ENCODE measurements at places on chromosomes 1 and 21.
A peak's percentile ranks its signal among the peaks of the same experiment; 100 is the strongest.

DNA sequence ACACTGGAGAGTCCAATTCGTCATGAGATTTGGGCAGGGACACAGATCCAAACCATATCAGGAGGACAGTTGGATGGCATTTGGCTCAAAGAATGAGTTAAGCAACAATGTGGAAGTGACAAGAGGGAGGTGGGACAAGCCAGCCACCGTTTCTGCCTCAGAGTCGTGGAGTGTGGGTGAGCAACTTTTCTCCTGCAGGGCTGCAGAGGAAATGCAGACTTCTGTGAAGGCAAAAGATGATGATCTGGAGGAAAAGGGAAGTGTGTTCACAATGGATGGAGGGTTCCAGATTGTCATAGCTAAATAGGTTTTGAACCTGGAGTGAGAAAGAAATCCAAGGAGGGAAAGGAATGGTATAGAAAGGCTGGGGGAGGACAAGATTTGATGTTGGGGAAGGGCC, 16.4 kb upstream of the KANK4 start:
- no peaks in the 10 kb centered on the region for H3K36me3 ChIP-seq
- H3K27ac ChIP-seq = no peak overlapping the region
- H3K4me3 ChIP-seq = no peak overlapping the region

GRCh38 chr1:34781844-34782391, 904 bp downstream of the GJB3 start:
- no peaks in the 10 kb centered on the region for H3K36me3 ChIP-seq
- no peak overlapping the region for H3K4me3 ChIP-seq
- H3K27me3 ChIP-seq = peaks cover 49% of the 10 kb centered on the region
- DNase-seq = no peak
- H3K4me1 ChIP-seq = peaks cover 6% of the 10 kb centered on the region

DNA sequence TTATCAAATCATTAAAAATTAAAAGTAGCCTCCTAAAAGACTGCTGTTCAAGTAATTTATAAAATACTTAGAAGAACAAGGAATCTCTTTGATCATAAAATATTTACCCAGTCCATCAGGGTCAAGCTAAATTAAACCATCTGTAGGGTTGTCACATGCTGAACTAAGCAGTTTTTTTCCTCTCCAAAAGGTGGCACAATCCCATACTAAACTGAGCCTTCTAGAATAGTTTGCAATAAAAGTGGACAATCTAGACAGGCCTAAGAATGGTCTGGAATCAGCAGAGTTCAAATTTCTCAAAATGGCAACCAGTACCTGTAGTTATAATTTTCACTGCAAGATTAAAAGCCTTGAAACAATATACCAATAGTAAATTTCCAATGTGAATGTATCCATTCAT, 194.8 kb downstream of the EIF4G3 start:
- H3K4me3 ChIP-seq = no peak overlapping the region
- H3K27me3 ChIP-seq = no peaks in the 10 kb centered on the region
- no peak for DNase-seq

DNA sequence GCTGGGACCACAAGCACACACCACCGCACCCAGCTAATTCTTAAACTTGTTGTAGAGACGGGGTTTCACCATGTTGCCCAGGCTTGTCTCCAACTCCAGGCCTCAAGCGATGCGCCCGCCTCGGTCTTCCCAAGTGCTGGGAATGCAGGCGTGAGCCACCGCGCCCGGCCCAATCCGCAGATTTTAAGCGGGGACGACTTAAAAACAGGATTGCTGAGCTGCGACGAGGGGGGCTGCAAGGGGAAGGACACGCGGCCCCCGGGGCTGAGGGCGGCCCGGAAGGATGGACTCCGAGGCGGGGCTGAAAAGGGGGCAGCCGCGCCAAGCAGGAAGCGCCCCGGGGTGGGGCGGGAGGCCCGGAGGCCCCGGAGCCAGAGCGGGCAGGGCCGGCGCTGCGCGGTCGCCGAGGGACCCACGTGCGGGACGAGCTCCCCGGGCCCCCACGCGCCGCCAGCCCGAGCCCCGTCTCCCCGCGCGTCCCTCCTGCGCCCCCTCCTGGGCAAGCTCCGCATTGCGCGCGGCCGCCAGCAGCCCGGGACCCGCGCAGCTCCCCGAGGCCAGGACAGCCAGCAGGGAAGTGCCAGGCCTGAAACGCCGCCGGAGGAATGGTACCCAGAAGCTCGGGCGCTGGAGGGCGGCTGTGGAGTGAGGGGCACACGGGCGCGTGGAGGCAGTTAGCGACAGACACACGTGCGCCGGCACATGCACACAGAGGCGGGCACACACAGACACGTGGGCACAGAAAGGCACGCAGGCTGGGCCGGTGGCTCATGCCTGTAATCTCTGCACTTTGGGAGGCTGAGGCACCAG, 5.5 kb upstream of the PRKCZ start:
- H3K4me3 ChIP-seq = no peak overlapping the region
- H3K36me3 ChIP-seq = no peaks in the 10 kb centered on the region
- H3K4me1 ChIP-seq = peaks cover 7% of the 10 kb centered on the region
- no peak overlapping the region for H3K27ac ChIP-seq
- peak; percentile 94 for DNase-seq

DNA sequence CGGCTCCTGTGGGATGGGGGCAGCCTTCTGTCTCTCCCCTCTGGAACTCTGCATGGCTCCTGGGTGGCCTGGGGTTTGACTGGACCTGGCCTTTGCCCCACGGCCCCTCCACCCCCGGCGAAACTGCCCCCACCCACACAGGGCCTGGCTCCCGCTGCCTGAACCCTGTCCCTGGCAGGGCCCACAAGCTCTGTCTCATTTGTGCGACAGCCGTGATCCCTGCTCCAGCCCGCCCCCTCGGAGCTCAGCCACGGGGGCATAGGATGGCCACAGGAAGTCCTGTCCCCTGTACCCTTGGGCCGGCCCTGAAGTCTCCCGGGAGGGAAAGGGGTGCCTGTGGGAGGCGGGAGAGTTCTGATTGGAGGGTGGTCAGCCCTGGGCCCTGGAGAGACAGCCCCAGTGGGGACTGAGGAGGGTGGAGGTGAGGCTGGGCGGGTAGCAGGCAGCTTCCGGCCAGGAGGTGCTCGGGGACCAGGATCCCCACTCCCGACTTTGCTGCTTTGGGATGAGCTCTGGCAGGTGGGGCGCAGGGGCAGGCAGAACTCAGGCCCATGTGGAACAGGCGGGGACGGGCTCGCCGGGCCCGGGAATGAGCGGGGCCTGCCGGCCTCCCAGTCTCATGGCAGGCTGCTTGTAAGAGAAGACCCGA, 45.1 kb downstream of the SLX9 start:
- DNase-seq = no peak
- no peak overlapping the region for H3K27ac ChIP-seq

DNA sequence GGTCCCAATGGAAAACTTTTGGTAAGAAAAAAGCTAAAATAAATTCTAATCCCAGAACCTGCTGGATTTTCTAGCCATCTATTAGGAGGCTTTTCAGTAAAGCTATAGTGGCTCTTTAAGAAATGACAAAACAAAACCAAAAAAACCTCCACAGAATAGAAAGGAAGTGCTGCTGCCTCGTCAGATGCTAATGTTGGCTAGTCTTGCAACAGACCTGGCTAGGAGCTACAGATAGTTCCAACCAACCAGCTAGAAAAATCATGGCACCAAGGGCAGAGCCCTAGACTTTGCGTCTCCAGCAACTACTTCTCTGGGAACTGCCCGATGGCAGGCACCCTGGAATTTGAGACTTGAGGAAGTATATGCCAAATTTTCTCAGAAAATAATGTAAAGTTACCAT, 7.6 kb downstream of the CD101 start:
- no peaks in the 10 kb centered on the region for H3K36me3 ChIP-seq
- H3K4me3 ChIP-seq = no peak overlapping the region
- no peak for DNase-seq
- H3K27me3 ChIP-seq = peaks cover 11% of the 10 kb centered on the region
- no peak overlapping the region for H3K27ac ChIP-seq

- H3K27me3 ChIP-seq = peaks cover 40% of the 10 kb centered on the region
- H3K27ac ChIP-seq = no peak overlapping the region
- no peak overlapping the region for H3K4me3 ChIP-seq
- no peak for DNase-seq
Observed at GRCh38 chr1:206850401-206850800, 15.0 kb upstream of the IL20 start.

GRCh38 chr1:172746091-172746949, 87.4 kb downstream of the FASLG start:
- no peaks in the 10 kb centered on the region for H3K36me3 ChIP-seq
- peak overlapping the region; percentile 81 for H3K27ac ChIP-seq
- DNase-seq = no peak
- no peak overlapping the region for H3K4me3 ChIP-seq
- peaks cover 15% of the 10 kb centered on the region for H3K27me3 ChIP-seq

DNA sequence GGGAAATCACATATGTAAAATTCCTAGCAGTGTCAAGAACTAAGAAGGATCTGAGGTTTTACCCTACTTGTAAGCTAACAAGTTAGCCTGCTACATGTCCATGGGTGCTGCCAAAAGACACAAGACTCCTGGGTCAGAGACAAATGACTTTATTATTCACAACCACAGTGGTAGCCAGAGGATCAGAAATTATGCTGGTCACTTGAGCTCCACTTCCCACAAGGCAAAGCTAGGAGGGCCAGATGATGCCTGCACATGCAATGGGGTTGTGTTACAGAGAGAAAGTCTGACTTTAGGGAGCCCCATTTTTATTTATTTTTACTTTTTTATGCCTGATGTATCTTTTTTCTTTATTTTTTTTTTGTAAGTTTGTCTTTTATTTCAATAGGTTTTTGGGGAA, 136.8 kb downstream of the S1PR1 start:
- H3K4me1 ChIP-seq = no peaks in the 10 kb centered on the region
- DNase-seq = no peak
- no peak overlapping the region for H3K4me3 ChIP-seq
- no peak overlapping the region for H3K27ac ChIP-seq

GRCh38 chr1:62088439-62088838, 106.2 kb upstream of the L1TD1 start:
- no peaks in the 10 kb centered on the region for H3K27me3 ChIP-seq
- H3K4me1 ChIP-seq = peaks cover 8% of the 10 kb centered on the region
- H3K36me3 ChIP-seq = peaks cover 5% of the 10 kb centered on the region

DNA sequence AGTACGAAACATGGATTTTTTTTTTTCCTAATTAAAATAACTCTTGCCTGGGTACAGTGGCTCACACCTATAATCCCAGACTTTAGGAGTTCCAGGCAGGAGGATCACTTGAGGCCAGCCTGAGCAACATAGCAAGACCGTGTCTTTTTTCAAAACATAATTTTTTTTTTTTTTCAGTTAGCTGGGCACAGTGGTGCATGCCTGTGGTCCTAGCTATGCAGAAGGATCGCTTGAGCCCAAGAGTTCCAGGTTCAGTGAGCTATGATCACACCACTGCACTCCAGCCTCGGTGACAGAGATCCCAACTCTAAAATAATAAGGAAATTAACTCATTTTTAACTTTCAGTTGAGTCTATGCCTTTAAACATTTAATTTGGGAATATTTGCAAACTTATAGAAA, 170.1 kb downstream of the NEK7 start:
- H3K36me3 ChIP-seq = no peaks in the 10 kb centered on the region
- no peak for DNase-seq
- no peak overlapping the region for H3K4me3 ChIP-seq
- no peaks in the 10 kb centered on the region for H3K27me3 ChIP-seq
- H3K4me1 ChIP-seq = peaks cover 4% of the 10 kb centered on the region

DNA sequence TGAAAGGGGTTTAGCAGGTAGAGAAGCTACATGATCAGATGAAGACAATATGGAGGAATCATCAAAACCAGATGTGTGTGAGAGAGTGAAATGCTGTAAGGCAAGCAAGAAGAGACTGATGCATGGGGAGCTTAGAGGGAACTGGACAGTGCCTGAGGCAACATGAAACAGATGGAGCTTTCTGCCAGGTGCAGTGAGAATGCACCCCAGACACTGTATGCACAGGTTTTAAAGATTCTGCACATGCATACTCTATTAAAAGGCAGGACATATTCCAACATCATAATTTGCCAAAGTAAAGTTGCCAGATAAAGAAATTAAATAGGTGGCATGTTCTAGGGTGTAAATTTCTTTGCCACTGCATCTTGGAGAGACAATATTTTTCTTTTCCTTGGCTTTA, 200.1 kb downstream of the AMY1C start:
- H3K27ac ChIP-seq = no peak overlapping the region
- no peak for DNase-seq
- no peaks in the 10 kb centered on the region for H3K36me3 ChIP-seq
- no peak overlapping the region for H3K4me3 ChIP-seq
- H3K4me1 ChIP-seq = no peaks in the 10 kb centered on the region

DNA sequence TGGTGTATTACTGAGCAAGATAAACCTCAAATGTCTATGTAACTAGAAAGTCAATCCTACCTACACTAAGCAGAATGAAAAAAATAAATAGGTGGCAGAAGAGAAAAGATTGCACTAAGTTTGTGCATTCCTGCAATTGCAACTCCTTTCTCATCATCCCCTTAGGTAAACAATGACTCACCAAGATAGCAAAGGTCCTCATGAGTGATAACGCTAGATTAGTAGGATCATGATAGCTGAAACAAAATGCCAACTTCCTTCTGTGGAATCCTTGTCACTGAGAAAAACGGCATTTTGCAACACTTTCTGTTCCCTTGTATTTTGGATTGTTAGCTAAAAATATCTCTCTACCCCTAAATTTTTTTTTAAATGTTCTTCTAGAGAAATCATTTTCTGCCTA, 20.0 kb upstream of the FCER1A start:
- peaks cover 10% of the 10 kb centered on the region for H3K27me3 ChIP-seq
- no peaks in the 10 kb centered on the region for H3K4me1 ChIP-seq
- H3K36me3 ChIP-seq = no peaks in the 10 kb centered on the region
- H3K4me3 ChIP-seq = no peak overlapping the region

DNA sequence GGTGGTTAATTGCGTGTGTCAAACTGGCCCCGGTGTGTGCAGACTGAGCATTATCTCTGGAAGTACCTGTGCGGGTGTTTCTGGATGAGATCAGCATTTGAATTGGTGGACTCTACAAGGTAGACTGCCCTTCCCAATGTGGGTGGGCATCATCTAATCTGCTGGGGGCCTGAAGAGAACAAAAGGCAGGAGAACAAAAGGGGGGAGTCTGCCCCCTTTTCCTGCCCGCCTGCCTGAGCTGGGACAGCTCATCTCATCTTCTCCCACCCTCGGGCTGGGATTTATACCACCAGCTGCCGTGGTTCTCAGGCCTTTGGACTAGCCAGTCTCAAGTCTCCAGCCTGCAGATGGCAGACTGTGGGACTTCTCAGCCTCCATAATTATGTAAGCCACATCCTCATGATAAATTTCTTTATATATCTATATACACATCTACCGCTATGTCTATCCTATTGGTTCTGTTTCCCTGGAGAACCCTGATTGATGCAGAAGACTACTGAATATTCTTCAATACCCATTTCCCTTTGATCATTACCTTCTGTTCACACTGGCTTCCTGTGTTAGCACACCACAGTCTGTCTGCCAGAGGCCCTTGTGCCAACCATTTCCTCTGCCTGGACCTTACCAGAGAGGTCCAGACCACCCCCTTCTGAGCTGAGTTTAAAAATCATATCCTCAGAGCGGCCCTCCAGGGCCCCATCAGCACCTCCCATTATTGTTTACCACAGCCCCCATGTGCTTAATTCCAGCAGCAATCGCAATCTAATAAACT, 25.2 kb downstream of the RCAN1 start:
- peak; percentile 56 for DNase-seq
- H3K27me3 ChIP-seq = no peaks in the 10 kb centered on the region
- peaks cover 7% of the 10 kb centered on the region for H3K4me1 ChIP-seq
- no peak overlapping the region for H3K27ac ChIP-seq

- no peak overlapping the region for H3K27ac ChIP-seq
- no peak for DNase-seq
- H3K36me3 ChIP-seq = no peaks in the 10 kb centered on the region
- peaks cover 25% of the 10 kb centered on the region for H3K27me3 ChIP-seq
- no peak overlapping the region for H3K4me3 ChIP-seq
Observed at GRCh38 chr1:237016626-237017025, 12.4 kb upstream of the MT1HL1 start.

GRCh38 chr1:176843352-176844297, 320.9 kb downstream of the ASTN1 start:
- no peak for DNase-seq
- no peaks in the 10 kb centered on the region for H3K4me1 ChIP-seq
- H3K27me3 ChIP-seq = peaks cover 6% of the 10 kb centered on the region
- H3K27ac ChIP-seq = no peak overlapping the region
- no peaks in the 10 kb centered on the region for H3K36me3 ChIP-seq
- H3K4me3 ChIP-seq = no peak overlapping the region
